Right ventricle myocardium inferior (tissue), 1 donor: ENCODE measurements at places on chromosomes 1 and 21.

DNA sequence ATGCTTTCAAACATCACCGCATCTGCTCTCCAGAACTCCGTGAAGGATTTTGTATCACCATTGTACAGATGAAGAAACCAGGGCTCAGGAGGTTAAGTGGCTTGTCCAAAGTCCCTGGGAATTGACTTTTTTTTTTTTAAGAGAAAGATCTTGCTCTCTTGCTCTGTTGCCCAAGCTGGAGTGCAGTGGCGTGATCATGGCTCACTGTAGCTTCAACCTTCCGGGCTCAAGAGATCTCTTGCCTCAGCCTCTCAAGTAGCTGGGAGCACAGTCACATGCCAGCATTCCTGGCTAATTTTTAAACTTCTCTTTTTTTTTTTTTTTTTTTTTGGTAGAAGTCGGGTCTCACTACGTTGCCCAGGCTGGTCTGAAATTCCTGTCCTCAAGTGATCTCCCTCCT lies 6.9 kb upstream of the TAS1R2 start:
- no peak for DNase-seq

- DNase-seq: no peak
Observed at GRCh38 chr1:53591924-53592323, 132.7 kb downstream of the DMRTB1 start.

DNA sequence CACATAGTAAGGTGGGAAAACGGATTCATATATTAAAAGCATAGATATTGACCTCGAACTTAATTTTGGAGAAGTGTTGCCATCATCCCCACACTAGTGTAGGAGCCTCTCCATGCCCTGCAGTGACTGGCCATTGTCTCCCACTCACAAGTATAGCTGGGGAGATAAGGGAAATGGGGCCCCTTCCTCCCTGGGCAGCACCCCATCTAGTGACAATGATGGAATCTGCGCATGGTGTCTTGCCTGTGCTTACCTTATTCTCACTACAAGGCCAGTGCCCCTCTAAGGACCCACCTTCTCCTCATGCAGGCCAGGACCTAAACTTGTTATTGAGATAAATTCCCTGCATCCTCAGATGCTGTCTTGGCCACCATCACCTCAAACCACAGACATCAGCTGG lies 374.9 kb downstream of the NTNG1 start:
- no peak for DNase-seq

DNA sequence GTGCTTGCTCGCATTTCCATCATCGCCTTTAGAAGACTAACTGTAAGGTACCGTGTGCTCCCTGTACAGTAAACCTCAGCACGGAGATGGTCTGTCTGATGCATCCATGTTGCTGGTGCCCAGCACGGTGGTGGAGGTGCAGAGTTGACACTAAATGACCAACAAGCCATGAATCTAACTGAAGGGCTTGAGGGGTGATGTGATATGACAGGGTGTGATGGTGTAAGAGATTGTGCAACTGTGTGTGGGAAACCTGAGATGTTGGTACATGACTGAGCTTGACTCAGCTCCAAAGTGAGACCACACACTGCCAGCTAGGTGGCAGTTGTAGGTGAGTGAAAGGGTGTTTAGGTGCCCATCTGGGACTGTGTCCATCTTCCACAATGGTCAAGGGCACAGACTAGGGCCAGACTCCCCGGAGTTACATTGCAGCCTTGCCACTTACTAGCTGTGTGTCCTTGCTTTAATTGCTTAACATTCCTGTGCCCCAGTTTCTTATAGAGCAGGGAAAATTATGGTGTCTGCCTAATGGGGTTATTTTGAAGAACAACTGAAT lies 21.4 kb downstream of the SLC2A1 start:
- DNase-seq: no peak

- no peak for DNase-seq
Observed at GRCh38 chr1:206518206-206518605, 10.9 kb downstream of the RASSF5 start.

DNA sequence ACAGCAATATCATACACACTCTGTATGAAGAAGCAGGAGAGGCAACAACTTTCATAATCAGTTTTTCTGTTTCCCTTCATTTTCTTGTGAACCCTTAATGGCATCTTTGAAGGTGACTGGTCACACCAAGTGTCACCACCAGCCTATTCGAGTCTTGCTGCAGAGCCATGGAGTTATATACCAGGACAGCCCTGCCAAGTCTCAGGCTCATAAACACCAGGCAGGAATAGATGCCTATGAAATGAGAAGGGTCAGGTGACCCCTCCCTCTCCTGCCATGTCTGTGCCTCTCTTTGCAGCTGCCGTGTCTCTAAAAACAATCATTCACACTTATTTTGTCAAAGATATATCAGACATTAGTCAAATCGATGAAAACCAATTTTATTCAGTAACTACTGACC lies 28.0 kb downstream of the NECAP2 start:
- no peak for DNase-seq

GRCh38 chr1:96509951-96510350 lies 211.6 kb upstream of the PTBP2 start:
- DNase-seq: no peak

- no peak for DNase-seq
Observed at GRCh38 chr1:154735804-154736168, 127.8 kb upstream of the ADAR start.

GRCh38 chr1:14140831-14141401 lies 440.9 kb downstream of the PRDM2 start:
- peak; percentile 81 for DNase-seq

- no peak for DNase-seq
Observed at GRCh38 chr1:95201905-95202304, 32.1 kb upstream of the RWDD3 start.

DNA sequence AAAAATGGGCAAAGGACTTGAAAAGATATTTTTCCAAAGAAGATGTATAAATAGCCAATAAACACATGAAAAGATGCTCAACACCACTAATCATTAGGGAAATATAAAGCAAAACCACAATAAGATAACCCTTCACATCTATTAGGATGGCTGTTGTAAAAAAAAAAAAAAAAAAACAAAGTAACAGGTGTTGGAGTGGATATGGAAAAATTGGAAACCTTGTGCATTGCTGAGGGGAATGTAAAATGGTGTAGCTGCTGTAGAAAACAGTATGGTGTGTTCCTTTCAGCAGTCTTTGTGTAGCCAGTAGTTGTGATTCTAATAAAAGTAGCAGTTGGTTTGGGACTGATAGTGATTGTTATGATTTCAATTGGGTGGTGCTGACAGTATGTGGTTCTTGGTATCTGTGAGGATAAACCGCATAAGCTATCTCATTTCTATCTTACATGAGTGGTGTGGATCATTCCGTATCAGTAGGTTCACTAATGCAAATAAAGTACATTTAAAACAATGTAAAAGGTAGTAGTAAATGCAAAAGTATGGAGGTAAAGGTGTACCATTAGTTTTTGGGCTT lies 19.9 kb downstream of the MAN1A2 start:
- DNase-seq: no peak

DNA sequence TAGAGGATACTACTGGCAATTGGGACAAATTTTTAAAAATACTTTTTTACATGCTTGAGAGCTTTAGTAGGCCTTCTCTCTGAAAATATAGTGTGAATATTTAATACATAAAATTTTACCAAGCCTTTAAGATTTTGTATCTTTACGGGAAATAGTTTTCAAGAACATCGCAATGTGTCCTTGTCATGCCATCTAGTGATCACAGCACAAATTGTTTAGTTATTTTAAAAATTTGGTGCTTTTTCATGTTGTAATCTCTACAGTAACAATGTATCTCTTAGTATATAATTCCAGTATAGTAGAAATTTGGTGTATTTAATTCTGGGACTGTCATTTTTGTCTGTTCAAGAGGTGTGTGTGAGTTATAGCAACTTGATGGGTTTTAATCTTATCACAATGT lies 6.7 kb downstream of the CDC7 start:
- no peak for DNase-seq

- no peak for DNase-seq
Observed at GRCh38 chr1:110321846-110322245, 17.3 kb upstream of the RBM15 start.

DNA sequence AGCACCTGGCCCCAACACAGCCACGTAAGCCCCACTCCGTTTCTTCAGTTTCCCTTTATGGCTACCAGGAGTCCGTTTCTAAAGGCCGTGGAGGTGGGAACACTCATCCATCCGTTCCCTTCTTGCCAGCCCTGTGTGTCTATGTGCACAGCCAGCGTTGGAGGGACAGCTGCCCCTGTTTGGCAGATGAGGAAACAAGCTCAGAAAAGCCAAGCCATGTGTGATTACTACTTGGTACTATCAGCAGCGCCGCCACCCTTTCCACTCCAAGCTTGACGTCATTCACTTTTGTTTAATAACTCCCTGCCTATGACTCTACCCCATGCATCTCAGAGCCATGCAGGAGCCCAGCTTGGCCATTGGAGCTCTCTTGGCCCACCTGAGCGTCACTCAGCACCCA lies 3.5 kb downstream of the LRP8 start:
- DNase-seq: peak; percentile 30

GRCh38 chr1:174003867-174004266 lies 18.3 kb downstream of the RC3H1 start:
- no peak for DNase-seq

- DNase-seq: no peak
Observed at GRCh38 chr1:58149271-58149812, 397.2 kb downstream of the OMA1 start.

DNA sequence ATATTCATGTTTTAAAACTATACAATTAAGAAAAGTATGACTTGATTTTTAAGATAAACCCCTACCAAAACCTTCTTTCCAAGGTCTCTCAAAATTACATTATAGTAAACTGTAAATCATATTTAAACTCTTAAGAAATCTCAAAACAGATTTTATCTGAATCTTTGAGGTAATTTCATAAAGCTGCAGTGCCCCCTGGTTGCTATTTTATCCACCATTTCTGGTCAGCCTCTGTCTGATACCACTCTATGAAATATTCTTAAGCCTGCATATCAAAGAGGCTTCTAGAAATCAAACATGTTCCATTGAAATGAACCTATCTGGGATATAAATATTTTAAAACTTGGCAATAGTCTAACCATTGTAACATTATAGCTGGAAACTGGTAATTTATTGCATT lies 317.3 kb downstream of the COL11A1 start:
- no peak for DNase-seq

- DNase-seq: no peak
Observed at GRCh38 chr1:158022554-158023312, 29.3 kb downstream of the KIRREL1 start.

- DNase-seq: no peak
Observed at GRCh38 chr1:11438996-11439395, 40.0 kb upstream of the DISP3 start.

GRCh38 chr1:183470961-183471742 lies 1.1 kb upstream of the SMG7 start:
- DNase-seq: peak; percentile 91

DNA sequence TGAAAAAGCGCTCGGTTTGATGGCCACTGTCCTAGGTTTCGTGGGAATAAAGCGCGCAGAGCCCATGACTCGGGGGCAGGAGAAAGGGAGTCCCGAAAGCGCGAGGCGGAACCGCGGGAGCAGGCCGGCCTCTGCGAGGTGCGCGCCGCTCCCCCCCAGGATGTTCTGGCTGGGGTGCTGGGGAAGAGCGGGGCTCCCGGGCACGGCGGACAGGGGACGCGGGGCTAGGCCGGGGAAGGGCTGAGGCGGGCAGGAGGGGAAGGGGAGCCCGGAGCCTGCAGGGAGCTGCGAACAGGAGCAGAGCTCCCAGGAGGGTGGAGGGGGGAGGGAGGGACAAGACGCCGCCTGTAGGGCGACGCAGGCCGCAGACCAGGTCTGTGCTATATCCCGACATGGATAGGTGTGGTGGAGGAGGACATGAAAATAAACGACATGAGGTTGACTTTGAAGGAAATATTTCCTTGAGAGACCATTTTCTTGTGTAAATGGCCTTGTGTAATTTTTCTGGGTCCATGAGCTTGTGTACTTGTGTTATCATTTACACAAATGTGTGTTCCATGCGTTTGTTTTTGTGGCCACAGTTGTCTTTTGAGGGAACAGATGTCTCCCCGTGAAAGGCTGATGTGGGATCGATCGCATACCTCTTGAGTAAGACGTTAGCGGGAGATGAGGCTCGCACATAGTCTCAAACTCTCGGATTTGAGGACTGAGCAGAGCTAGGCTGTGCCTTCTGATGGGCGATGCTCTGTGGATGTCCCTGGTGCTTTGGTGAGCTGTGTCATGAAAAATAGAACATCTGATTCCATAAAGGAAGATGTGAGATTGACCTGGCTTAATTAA lies 1.3 kb downstream of the PCNT start:
- peak; percentile 80 for DNase-seq

DNA sequence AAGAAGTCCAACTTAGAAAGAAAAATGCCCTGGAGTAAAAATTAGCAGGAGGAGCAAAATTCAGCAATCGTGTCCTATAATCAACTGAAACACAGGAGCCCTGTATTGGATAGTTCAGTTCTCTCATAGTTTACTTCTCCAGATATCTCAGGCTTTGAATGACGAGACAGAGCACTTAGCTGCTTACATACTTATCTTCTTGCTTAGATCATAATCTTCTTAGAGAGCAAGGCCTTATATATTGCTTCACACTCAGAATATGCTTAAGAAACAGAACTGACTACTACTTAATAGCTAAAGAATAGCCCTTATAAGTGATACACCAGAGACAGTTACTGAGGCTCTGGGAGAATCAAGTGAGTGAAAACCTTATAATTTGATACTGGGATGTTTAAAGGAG lies 38.9 kb downstream of the TOR3A start:
- no peak for DNase-seq

DNA sequence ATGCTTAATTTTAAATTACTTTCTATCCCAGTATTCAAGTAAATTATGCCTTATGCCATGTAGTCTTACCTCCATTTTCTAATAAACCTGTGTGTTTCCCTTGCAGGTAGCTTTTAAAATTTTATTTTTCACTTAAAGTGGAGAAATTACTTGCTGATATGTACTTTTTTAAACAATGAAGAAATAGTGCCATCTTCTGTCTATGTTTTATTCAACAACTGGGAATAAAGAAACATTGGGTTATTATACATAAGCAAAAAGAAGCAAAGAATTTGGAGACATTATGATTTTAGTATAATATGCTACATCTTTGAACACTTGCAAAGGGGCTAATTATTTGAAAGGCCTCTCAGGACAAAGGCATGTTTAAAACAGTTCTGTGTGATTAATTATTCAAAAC lies 1912.9 kb downstream of the MRPL39 start:
- DNase-seq: no peak

DNA sequence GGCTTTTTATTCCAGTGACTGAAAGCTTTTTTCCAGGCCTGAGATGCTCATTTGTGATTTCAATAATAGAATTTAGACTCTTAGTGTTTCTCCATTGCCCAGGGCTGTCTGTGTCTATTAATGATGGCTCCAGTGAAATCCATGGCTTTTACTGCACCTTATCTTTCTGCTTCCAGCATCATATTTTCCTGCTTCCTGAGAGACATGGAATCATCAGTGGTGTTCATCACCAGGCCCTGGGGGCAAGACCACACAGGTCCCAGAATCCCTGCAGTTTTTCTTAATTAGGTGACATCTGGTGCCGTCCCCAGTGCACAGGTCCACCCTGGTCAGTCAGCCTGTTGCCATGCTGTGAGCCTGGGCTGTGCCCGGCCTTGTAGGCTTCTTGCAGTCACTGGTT lies 15.5 kb downstream of the NT5C1A start:
- no peak for DNase-seq

- no peak for DNase-seq
Observed at GRCh38 chr1:205276689-205277065, 44.9 kb downstream of the NUAK2 start.
